ENCODE measurements at places on chromosomes 1 and 21. TPM values are rescaled to one million over a fixed set of nuclear protein-coding genes. Genes with fewer than 3 reads are reported as not detected.

DNA sequence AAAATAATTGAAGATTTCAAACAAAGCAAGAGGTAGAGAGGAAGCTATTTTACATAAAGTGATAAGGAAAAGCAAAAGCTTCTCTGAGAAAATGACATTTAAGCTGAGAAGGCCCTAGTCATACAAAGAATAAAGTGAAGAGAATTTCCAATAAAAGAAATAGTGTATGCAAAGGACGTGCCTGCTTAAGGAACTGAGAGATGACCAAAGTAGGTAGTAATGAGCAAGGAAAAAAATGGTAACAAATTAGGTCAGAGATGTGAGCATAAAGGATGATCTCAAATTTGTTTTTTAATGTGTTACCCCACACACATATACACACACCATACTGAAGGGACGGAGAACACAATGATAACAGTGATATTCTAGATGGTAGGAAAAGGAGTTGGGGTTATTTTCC is 46.4 kb downstream of the NRIP1 start:
- no peak overlapping the region for H3K4me3 ChIP-seq
- H3K27me3 ChIP-seq, result no peaks in the 10 kb centered on the region
- DNase-seq, result no peak
- H3K4me1 ChIP-seq, result no peaks in the 10 kb centered on the region
- no peaks in the 10 kb centered on the region for H3K36me3 ChIP-seq
- no peak overlapping the region for H3K27ac ChIP-seq

DNA sequence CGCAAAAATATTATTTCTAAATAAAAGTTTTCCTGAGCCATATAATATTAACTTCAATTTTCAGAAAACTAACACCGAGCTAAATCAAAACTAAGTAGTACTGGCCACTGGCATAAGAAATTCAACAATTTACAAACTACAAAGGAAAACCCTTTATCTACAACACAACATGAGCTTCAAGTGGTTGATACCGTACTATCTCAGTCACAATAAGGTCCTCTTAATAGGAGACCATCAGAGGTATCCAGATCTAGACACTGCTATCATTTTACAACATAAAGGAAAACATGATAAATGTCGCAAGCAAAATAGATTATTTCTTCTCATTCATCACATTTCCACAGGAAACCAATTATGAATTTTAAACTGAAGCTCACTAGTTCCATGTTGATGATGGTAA is 39.5 kb downstream of the GATAD2B start:
- no peak overlapping the region for H3K27ac ChIP-seq
- H3K4me1 ChIP-seq, result peaks cover 34% of the 10 kb centered on the region
- no peak overlapping the region for H3K4me3 ChIP-seq
- no peak for DNase-seq
- H3K27me3 ChIP-seq, result no peaks in the 10 kb centered on the region
- H3K36me3 ChIP-seq, result no peaks in the 10 kb centered on the region

Gene SPRR2F
- not detected for total RNA-seq

DNA sequence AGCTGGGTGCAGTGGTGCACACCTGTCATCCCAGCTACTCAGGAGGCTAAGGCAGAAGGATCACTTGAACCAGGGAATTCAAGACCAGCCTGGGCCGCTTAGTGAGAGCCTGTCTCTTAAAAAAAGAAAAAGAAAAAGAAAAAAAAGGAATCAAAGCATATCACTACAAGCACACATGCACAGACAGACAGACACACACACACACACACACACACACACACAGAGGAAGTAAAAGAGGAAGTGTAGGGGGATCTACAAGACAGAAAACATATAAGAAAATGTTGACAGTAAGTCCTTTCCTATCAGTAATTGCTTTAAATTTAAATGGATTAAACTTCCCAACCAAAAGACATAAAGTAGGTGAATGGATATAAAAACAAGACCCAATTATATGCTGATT is 180.3 kb downstream of the FAF1 start:
- no peaks in the 10 kb centered on the region for H3K4me1 ChIP-seq
- H3K4me3 ChIP-seq, result no peak overlapping the region
- H3K27ac ChIP-seq, result no peak overlapping the region
- H3K36me3 ChIP-seq, result no peaks in the 10 kb centered on the region

GRCh38 chr1:24935615-24936484 is 5.8 kb upstream of the RUNX3 start:
- H3K27me3 ChIP-seq, result no peaks in the 10 kb centered on the region
- H3K36me3 ChIP-seq, result no peaks in the 10 kb centered on the region
- no peak overlapping the region for H3K4me3 ChIP-seq
- peaks cover 23% of the 10 kb centered on the region for H3K4me1 ChIP-seq
- no peak for DNase-seq
- no peak overlapping the region for H3K27ac ChIP-seq

All from CD8-positive, alpha-beta memory T cell (primary cell).